ENCODE measurements at places on chromosomes 4 and X. TPM values are rescaled to one million over a fixed set of nuclear protein-coding genes. Genes with fewer than 3 reads are reported as not detected.
A peak's percentile ranks its signal among the peaks of the same experiment; 100 is the strongest.

XK gene
- 0.63 TPM for total RNA-seq

DNA sequence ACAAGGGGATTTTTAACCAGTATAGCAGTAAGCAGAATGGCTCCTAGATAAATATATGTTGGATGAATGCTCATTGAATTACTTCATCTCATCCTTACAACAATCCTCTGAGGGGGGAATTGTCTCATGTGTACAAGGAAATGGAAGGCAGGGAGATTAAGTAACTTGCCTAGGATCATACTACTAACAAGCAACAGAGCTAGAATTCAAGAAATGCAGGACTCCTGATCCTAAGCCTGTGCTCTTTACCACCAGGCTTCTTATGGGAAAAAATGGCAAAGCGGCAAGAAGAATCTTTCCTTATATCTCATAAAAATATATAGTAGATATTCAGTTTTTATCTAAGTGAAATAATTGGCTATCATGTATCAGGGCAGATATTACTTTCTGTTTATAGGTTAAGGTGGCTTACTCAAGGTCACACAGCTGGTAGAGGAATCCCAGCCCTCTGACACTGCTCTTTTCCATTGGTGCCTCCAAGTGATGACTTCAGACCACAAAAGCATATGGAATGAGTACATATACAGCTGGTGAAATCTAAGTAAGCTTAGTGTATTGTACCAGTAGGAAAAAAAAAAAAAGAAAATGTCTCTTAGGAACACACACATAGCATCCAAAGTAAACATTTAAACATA, 2.1 kb downstream of the ABHD18 start:
- DNase-seq = no peak

- DNase-seq = no peak
These were observed 132.1 kb upstream of the CXCL13 start for GRCh38 chr4:77473509-77473908.

GRCh38 chrX:2325076-2325784, 175.5 kb downstream of the DHRSX start:
- no peak for DNase-seq

GRCh38 chrX:40449956-40450706, 130.6 kb upstream of the ATP6AP2 start:
- no peak for DNase-seq

GRCh38 chr4:87227751-87228151, 7.3 kb upstream of the KLHL8 start:
- DNase-seq = no peak

AFF1 gene
- 12.5 TPM for total RNA-seq

DNA sequence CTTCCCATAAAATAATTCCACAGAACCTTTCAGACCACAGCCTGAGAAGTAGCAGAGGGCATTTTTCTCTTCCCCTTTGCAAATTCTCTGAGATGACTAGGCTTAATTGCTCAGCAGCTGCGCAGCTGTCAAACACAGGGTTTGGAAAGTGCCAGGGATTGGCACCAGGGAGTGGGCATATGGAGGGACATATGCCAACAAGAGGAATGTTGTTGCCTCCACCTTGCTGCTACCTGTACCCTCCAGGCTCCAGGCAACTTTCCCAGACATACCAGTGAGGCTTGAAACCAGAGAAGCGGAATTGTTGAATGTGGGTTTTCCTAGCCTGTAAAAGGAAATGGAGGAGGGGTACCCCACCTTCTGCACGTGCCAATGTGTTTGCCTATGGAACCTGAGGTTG, 256.2 kb upstream of the GPR101 start:
- DNase-seq = no peak

DNA sequence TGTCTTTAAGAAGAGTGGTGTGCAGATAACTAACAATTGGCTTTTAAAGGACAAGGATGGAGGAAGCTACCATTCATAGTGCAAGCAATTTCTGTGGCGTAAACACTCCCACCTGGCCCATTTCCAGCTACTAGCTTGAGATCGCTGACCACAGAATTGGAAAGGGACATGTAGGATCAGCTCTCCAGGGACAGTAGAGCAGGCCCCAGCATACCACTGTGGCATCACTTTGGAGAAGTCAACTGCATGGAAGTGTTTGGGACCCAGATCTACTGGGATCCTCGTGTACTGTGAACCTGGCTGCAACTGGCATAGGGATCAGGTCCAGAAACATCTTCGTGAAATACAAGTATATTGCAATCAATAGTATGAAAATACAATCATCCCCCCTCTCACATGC, 515.0 kb downstream of the INPP4B start:
- no peak for DNase-seq

DNA sequence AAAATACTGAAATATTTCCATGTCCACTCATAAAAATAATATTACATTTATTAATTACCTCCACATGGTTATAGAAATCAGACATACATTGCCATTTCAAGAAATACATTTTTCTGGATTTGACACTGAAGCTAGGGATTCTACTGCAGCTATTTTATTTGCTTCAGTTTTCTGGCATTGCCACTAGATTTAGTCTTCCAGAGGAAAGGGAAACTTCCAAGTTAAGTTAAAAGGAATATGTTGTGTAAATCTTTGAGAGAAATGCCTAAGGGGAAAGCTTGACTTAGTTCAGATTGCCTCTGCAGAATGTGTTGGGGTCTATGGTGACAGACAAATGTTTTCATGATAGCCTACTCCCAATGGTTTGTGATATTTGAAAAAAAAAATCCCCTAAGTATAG, 1631.3 kb downstream of the PCDH18 start:
- DNase-seq = no peak

GRCh38 chr4:88828842-88829571, 131.4 kb upstream of the NAP1L5 start:
- DNase-seq = no peak

- DNase-seq = no peak
These were observed at the start of gene SMIM43 for GRCh38 chr4:121764702-121765367. Gene SMIM43 (minus strand): TSS chr4:121765164. CDS start chr4:121765105, 59 bp downstream.

DNA sequence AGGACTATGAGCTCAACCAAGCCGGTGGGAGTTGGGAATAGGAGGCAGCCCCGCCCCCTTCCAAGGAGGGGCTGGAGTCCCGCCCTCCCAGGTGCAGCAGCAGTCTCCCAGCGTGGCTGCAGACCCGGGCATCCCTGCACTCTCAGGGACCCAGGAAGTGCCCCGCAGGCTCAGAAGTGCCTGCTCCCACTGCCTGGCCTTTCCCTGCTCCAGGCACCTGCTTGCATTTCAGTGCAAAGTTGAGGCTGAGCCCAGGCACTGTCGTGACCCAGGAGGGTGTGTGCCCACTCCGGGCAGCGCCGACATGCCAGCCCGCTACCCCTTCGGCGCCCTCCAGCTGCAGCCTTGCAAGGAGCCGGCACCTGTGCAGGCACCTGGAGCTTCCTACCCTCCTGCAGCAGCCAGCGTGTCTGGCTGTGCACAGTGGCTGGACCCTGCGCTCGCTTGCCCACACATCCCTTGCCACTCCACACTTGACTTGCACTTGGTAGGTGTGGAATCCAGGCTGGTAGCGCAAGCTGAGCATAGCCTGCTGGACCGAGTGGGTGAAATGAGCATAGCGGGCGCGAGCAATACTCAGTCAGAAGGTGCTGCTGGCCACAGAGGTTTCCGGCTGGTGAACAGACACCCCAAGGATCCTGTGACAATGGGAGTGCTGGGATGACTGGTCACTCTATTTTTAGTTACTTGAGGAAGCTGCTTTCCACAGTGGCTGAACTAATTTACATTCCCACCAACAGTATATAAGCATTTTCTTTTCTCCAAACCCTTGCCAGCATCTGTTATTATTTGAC, 236.3 kb downstream of the PCDH10 start:
- DNase-seq = no peak

- no peak for DNase-seq
These were observed 95.2 kb downstream of the GPAT3 start for GRCh38 chr4:83631066-83631465.

DNA sequence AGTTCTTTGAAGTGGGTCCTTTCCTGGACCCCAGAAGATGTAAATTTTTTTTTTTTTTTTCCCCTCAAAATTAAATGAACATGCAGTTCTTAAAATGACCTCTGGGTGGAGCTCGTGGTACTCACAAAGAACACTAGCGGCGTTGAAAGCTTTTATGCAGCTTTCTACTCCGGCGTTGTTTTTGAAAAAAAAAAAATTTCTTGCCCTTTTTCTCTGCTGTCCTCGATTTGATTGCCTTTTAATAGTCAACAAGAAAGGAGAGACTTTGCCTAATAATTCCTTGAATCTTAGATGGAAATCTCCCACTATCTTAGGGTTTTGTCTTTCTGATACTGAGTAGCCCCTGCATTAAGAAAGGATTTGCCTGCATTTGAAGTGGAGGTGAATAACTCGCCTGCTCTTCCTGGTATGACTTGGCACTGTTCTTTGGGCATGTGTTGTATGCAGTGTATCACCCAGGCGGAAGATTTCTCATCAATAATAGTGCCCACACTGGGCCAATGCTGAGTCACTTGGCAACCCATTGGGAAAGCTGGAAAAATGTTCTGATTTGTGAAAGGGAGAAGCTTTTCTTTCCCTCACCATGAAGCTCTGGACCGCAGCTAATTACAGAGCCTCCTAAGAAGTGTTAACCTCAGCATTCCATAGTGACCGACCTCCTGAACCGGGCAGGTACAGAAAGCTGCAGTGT, 104.0 kb downstream of the PHEX start:
- DNase-seq = peak; percentile 84

DNA sequence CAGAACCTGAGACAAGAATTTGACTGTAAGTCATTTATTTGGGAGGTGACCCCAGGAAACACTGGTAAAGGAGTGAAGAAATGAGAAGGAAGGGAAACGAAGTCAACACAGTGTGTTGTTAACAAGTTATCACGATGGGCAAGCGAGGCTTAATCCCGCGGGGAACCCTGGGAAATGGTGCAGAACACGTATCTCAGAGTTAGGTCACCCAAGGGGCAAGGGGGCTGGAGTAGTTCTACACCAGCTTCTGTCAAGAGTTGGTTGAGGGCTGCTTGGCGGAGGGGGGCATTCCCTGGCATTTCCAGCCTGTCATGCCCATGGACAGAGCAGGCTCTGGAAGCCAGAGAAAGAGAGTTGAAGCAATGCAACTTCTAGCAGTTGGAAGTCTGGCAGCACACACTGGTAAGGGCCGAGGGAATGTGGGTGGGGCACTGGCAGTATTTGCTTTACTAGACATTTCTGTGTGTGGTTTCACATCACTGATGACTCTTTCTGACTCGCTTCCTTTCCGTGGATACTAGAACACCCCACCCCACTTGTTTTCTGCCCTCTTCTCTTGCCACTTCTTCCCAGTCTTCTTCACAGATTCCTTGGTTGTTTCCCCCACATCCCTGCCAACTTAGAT, 52.2 kb upstream of the ADGRG2 start:
- peak; percentile 15 for DNase-seq

DNA sequence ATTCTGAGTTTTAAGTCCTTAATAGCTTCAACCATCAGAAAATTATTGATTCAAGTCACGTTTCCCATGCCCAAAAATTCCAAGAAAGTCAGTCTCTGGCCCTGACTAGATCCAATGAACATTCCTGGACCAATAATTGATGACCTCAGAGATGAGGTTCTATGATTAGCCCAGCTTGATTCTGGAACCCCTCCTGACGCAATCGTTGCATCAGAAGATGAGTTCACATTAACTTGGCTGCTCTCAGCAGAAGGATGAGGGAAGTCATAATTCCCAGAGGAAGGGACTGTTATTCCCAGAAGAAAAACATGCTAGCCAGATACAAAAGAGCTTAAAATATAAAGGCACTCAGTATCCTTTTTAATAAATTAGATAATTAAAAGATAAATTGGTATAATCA, 34.3 kb upstream of the CPEB2 start:
- no peak for DNase-seq

DNA sequence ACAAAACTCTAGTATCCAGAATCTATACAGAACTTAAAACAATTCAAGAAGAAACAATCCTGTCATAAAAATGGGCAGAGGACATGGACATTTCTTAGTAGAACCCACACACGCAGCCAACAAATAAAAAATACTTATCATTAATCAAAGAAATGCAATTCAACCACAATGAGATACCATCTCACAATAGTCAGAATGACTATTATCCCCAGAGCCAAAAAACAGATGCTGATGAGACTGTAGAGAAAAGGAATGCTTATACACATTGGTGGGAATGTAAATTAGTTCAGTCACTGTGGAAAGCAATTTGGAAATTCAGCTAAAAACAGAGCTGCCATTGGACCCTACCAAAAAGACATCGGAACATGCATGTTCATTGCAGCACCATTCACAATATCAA, 37.9 kb downstream of the RAB40AL start:
- DNase-seq = no peak

GRCh38 chr4:184805462-184806228, 20.1 kb downstream of the ACSL1 start:
- DNase-seq = no peak

GPM6B gene
- total RNA-seq = 1.5 TPM

- no peak for DNase-seq
These were observed 63.2 kb downstream of the CLDN22 start for GRCh38 chr4:183256756-183257385.

TMSB15A gene
- total RNA-seq = 26.6 TPM

TIGD2 gene
- total RNA-seq = 6.7 TPM

EIF4E gene
- total RNA-seq = 157 TPM

UGT2A1 gene
- total RNA-seq = not detected

- DNase-seq = no peak
These were observed 1.7 kb downstream of the NSD2 start for GRCh38 chr4:1872870-1873269.

DNA sequence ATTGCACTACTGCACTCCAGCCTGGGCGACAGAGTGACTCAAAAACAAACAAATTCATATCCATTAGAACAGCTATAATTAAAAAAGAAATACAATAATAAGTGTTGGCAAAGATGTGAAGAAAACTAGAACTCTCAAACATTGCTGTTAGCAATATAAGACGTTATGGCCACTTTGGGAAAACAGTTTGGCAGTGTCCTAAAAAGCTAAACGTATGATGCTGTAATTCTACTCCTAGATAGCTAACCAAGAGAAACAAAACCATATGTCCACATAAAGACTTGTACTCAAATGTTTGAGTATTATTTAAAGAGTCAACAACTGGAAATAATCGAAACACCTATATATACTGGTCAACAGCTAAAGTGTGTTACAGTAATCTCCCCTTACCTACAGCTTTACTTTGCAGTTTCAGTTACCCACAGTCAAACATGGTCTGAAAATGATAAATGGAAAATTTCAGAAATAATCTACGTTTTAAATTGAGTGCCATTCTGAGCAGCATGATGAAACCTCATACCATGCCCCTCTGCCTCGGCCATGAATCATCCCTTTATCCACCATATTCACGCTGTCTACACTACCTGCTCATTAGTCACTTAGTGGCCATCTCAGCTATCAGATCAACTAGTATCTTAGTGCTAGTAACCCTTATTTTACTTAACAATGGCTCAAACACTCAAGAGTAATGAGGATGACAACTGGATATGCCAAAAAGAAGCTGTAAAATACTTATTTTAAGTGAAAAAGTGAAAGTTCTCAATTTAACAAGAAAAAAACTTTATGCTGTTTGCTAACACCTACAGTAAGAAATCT, 4.9 kb downstream of the ELF2 start:
- DNase-seq = no peak

SMARCA1 gene
- 20.1 TPM for total RNA-seq

- DNase-seq = no peak
These were observed 34.7 kb downstream of the P2RY10 start for GRCh38 chrX:78979789-78980464.

- no peak for DNase-seq
These were observed 24.4 kb downstream of the FRAS1 start for GRCh38 chr4:78081541-78081940.

All from epithelial cell of proximal tubule (primary cell).